Cortex of kidney (tissue), 1 donor: ENCODE measurements at places on chromosomes 1 and 21.

DNA sequence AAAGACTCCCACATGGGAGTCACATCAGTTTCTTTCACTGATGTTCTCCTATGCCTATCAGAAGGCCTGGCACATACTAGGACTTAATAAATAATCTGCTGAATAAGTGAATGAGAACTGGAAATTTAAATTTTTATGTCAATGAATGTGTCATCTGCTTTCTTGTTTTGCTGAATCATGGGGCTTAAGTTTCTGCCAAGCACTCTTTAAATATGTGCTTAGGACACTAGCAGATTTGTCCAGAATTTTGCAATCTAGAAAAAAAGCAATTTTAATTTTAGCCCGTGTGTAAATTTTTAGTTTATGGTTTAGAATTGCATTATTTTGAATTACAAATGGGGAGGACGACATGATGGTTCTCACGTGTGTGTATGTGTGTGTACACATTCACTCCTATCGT, 803.1 kb downstream of the USP25 start:
- no peak for DNase-seq

DNA sequence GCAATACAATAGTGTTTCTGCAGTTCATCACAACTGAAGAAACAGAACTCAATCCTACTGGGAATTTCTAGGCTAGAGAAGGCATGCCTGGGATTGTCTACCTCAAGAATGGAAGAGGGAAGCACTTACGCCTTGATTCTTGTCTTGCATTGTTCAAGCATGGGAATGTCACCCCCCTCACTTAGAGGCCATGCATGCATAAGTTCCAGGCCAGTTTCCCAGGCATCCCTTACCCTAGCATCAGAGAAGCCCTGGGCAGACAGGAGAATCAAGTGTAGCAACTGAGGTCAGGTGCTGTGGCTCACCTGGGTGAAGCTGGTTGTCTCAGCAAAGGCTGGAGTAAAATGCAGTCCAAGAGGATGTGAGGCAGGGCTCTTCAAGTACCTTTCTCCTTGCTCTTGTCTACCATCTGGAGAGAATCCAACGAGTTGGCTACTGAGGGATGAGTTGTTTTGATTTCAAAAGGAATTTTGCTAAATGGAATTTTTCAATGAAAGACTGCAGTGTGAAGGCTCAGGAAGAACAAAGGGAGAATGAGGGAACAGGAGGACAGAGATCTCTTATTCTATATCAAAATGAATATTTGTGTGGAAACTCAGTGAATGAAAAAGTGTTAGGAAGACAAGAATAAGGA, 174.3 kb downstream of the NEK7 start:
- DNase-seq = no peak

DNA sequence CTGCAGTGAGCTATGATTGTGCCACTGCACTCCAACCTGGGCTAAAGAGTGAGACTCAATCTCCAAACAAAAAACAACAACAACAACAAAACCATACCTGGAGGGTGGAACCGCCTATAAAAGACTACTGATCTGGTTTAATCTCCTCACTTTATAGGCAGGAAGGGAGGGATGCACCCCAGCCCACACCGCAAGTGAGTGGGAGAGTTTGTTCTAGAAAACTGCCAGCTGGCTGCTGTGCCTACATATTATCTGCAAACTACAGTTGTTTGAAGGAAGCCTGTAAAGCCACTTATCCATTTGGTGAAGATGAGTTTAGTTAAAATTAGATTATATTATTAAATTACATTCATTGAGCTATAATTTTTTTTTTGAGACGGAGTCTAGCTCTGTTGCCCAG, 9.1 kb upstream of the SRSF10 start:
- DNase-seq = no peak

DNA sequence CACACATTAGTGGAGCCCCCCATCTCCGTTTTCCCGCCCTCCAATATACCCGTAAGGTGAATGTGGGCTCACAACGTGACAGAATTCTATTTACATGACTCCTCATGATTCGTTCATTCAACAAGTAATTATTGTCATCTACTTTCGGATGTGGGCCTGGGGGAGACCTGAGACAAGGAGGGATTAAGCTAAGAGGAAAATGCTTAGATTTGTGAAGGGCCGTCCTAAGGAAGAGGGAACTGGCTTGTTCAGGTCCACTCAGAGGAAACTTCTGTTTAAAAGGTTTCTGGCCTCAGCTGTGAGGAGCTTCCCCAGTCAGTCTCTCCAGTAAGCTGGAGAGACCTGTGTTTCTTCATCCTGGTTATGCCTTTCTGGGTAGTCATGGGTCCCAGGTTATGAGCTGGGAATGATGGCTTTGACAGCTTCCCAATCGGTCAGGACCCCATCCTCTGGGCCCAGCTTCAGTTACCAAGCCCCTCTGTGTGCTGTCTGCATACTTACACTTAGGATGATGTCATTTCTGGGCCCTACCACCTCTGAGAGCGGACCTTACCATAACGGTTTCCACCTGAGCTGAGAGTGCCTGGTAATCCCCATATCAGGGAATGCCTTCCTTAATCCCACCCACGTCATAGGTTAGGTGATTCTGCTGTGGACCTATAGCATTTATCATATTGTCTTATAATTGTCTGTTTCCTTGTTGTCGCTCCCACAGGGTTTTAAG, 687 bp upstream of the ERI3 start:
- DNase-seq = no peak

GRCh38 chr1:55195521-55196233, 19.5 kb downstream of the USP24 start:
- no peak for DNase-seq

DNA sequence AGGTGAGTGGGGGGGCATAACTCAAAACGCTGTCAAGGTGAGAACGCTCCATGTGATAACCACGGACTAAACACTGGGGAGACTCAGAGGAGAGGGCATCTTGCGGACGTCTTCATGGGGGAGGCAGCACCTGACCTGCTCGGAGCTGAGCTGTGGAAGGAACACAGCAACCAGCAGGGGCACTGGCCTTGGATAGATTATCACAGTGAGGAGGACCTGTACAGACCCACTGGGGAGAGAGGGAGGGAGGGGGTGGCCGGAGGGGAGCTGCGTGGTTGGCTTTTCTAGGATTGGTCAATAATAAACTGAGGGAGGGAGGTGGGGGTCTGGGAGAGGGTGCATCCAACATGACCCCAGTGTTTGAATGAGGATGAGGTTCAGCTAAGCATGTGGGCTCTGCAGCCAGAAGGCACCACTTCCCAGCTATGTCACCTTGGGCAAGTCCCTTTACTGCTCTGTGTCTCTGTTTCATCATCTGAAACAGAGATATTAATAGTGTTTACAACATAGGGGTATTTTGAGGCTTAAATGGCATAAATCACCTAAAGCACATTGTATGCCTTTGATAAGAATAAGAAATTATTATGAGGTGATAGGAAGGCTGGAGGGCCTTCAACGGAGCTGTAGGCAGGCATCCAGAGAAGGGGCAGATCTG, 123.3 kb downstream of the GRIK3 start:
- DNase-seq = no peak

DNA sequence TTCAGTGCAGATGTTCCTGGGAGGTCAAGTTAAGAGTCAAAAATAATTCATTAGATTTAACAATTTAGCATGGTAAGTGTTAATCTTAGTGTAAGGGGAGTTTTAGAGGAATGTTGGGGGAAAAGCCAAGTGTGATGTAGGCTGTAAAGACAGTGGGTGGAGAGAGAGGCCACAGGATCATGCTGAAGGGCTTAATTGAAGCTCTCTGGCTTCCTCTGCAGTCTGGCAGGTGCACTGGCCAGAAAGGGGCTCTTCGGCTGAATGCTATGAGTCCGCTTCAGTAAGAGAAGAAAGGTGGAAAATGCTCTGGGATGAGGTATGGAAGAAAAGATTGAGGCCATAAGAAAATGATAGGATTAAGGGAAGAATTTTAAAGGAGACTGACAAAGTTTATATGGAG, 3.0 kb downstream of the BRDT start:
- DNase-seq = no peak

DNA sequence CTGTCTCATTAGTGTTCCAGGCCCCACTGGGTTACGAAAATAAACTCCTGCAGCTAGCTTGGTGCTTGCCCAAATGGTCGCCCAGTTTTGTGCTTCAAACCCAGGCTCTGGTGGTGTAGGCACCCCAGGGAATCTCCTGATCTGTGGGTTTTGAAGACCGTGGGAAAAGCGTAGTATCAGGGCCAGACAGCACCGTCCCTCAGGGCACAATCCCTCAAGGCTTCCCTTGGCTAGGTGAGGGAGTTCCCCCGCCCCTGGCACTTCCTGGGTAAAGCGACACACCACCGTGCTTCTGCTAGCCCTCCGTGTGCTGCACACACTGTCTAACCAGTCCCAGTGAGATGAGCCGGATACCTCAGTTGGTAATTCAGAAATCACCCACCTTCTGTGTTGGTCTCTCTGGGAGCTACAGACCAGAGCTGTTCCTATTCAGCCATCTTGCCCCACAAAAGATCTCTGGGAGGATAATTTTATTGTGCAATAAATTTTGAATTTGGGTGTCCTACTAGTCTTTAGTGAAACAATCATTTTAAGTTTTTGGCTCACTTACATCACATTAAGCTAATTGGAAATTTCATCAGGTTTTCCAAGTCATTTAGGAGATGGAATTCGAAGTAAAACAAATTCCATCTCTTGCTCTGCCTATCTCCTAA, 9.4 kb upstream of the SLC25A24 start:
- no peak for DNase-seq

DNA sequence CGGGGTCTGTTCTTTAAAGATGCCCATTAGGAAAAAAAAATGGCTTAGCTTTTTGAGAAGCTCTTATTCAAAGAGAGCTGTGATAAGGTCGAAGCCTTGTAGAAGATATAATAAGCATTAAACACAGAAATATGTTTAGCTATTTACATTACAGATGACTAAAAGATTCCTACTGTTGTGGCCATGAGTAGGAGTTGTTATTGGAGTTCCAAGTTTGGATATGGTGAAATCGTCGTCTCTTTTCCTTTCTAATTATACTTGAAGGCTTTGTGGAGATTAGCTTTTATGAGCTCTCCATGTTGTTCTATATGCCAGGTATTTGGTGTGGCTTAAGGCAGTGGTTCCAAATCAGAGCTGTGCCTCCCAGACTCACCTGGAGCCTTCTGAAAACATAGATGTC, 79.9 kb upstream of the LAMC2 start:
- DNase-seq = no peak

GRCh38 chr21:44758141-44758561, 43.5 kb downstream of the UBE2G2 start:
- DNase-seq = no peak

GRCh38 chr21:44854391-44854663, 19.2 kb downstream of the PTTG1IP start:
- no peak for DNase-seq

GRCh38 chr1:107750364-107750959, 214.5 kb downstream of the VAV3 start:
- DNase-seq = no peak

DNA sequence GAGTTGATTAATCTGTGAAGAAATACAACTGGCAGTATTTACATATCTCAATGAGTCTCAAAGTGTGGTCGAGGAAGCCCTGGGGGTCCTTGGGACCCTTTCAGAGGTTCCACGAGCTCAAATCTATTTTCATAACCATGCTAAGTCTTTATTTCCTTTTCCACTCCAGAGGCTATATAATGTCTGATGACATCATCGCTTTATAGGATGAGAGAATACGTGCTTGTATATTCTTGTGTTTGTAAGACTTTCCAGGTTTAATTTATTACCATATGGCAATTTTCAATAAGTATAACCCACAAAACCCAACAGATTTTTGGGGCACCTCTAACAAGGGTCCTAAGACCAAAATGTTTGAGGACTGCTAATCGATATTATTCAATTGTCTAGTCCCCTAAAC, 1.4 kb upstream of the SLC19A2 start:
- DNase-seq = no peak

DNA sequence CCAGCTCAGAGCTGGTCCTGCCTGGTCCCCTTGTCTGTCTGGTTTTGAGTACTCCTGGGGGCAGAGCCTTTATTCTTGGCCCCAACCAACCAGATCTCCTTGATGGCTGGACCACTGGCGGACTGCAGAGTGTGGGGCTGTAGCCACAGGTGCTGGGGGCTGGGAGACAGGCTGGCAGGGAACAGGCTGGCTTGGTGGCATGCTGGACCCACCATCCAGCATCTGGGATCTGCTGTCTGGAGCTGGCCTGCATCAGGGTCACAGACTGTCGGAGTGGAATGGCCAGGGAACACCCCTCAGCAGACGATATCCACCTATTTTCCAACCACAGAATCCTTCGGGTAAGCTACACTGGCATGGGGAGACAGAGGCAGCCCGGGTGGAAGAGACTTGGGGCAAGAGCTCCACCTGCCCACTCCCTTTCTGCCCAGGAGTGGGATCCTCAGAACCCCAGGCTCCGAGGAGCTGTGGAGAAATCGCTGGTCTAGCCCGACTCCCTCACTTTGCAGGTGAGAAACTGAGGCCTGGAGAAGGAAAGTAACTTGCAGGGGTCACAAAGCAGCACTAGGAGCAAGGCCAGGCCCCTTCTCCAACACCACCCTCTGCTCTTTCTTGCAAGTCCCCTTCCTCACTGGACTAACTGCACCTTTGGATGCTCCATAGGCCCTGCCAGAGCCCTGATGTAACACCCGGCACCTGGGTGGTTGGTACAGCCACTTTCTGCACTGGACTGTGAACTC, 40.6 kb downstream of the TNNT2 start:
- DNase-seq = no peak

DNA sequence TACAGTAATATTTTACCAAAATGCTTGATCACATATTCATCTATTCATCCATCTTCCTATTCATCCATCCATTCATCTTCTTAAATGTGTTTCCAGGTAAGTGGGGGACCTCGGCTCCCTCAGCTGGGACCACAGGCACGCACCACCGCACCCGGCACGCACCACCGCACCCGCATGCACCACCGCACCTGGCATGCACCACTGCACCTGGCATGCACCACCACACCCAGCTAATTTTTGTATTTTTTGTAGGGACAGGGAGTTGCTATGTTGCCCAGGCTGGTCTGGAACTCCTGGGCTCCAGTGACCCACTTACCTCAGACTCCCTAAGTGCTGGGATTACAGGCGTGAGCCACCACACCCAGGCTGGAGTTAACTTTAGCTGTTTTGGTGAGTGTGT, 21.2 kb downstream of the ACTRT2 start:
- DNase-seq = no peak

GRCh38 chr1:117388328-117388727, 21.1 kb downstream of the MAN1A2 start:
- DNase-seq = no peak

- no peak for DNase-seq
Observed at GRCh38 chr1:181931873-181932272, 129.6 kb downstream of the ZNF648 start.

GRCh38 chr1:165052936-165053335, 303.6 kb downstream of the LMX1A start:
- DNase-seq = no peak

GRCh38 chr21:43208561-43209332, 39.9 kb downstream of the CRYAA start:
- DNase-seq = no peak
